NCI-H526 (cell line): ENCODE measurements at places on chromosomes 16 and 17.

DNA sequence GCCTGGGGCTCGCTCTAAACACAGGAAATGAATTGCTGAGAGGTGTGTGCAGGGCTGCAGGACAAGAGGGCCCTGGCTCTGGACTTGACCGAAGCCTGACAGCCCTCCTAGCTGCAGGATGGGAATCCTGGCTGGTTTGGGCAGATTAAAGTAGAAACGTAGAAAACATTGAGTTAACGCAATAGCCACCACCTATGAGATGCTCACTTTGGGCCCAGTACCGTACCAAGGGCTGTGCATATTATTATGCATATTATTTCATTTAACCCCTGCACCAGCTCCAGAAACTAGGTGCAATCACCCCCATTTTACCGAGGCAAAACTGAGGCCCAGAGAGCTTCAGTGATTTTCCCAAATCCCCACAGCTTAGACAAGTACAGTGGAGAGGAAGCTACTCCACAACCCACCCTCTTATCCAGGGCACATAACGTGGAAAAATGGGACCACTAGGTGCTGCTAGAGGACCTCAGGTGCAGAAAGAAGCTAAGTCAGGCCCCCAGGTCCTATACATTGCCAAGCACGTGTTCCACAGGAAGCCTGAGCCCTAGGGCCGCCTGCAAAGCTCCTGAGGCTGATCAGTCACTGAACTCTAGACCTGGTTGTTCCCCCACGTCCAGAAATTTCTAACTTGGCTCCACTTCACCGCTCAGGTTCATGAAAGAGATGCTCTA, 79.2 kb downstream of the MYH11 start:
- DNase-seq = peak; percentile 67

DNA sequence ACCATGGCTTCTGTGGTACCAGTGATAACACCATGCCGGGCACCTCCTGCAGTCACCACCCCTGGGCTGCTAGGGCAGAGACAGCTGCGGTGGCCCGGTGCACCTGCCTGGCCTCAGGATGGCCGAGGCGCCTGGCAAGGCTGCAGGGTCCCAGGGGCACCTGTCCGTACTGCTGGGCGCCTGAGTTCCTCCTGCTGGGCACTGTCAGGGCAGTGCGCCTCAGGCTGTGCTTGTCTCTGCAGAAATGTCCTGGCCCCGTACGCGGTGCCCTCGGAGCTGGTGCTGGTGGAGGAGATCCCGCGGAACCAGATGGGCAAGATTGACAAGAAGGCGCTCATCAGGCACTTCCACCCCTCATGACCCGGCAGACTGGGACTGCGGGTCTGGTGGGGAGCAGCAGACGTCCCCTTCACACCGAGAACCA, 17.7 kb upstream of the CDH15 start:
- DNase-seq = no peak

DNA sequence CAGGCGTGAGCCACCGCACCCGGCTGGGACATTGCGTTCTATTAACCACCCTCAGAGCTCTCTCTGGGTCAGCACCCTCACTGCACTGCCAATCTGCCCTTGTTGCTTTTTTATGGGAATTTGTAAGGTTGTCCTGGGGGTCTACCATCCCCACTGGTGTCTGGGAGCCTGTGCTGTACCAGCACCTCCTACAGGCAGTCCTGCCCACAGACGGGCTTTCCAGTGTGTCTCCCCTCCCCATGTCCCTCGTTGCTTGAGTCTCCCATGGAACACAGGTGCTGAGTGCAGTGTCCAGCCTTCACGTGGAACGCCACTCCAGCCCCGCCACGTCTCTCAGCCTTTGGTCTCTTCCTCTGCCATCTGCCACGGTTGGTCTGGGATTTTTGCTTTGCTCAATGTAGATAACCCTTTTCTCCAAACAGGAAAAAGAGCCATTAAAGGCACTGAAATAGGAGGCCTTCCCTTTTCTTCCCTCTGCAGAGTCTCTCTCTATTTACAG, 68.0 kb upstream of the CBX4 start:
- DNase-seq = no peak

DNA sequence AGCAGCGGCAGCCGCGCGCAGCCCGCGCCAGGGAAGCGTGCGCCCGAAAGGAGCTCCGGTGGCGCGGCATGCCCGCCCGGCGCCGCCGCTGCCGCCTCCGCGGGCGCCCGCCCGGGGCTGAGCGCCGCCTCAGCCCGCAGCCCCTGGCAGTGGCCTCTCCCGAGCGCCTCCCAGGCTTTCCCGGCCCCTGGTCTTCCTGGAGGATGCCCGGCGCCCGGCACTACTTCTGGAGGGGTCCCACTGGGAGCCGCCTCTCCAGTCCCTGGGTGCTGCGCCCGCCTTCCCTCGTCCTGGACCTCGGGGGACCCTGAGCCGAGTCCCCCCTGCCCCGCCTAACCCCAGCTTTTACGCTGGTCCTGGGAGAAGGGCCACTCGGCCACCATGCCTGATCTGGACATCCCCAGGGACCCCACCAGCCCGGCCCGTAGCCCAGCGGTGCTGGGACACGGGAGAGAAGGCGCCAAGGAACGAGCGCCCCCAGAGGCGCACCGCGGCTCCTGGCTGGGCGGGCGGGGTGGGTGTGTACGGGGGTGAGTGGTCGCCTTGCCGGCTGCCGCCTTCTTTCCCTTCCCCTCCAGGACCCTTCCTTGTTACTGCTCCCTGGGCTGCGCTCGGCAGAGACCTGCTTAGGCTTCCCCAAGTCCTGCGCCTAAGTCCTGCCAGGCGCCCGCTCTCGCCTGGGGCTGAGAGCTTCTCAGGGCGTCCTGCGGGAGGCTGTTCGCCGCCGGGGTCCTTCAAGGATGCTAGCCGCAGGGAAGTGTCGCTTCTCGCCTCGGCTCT, 704 bp downstream of the ASIC2 start:
- DNase-seq = no peak

DNA sequence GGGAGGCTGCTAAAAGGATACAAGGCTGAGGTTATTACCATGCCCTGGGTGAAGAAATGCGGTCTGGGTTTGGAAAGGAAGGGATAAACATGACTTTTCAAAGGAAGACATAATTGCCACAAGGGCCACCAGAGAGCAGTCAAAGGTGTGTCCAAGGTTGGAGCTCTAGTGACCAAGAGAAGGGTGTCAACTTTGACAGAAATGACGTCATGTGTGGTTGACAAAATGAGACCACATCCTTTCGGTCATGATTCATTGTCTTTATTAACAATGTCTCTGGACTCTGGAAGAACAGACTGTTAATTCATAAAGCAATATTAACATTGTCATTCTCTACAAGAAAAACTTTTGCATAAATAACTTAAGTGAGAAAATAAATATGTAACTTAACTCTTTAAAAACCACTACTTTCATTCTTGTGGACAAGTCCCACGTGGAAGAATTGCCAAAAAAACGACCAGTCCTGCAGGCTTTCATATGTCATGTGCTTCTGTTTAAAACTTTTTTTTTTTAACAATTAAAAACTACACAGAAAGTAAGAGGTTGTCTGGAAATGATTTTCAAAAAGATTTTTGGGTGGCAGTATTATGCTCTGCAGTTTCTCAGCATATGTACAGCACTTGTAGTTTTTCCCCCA, 5.0 kb downstream of the SOST start:
- DNase-seq = no peak

- no peak for DNase-seq
Observed at GRCh38 chr16:84986102-84986501, 25.2 kb downstream of the ZDHHC7 start.

DNA sequence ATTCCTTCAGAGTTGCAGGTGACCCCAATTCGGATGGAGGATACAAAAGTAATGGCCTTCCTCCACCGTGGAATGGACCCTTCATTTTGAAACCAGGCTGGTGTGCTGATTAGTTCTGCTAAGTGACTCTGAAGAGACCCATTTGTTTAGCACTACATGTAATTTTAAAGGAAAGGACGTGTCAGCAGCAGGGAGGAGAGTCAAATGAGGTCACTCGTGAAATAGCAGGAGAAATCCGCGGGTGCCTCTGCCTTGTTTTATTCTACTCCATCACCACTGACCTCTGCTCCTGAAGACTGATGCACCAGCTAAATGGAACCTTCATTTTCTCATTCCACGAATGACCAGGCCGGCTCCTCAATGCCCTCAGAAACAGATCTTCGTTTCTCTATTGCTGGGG, 589.2 kb downstream of the CDH11 start:
- DNase-seq = no peak

- DNase-seq = no peak
Observed at GRCh38 chr17:39927929-39928857, 661 bp downstream of the LRRC3C start.

- peak; percentile 87 for DNase-seq
Observed at GRCh38 chr17:56913353-56913866, 439 bp downstream of the TRIM25 start.

DNA sequence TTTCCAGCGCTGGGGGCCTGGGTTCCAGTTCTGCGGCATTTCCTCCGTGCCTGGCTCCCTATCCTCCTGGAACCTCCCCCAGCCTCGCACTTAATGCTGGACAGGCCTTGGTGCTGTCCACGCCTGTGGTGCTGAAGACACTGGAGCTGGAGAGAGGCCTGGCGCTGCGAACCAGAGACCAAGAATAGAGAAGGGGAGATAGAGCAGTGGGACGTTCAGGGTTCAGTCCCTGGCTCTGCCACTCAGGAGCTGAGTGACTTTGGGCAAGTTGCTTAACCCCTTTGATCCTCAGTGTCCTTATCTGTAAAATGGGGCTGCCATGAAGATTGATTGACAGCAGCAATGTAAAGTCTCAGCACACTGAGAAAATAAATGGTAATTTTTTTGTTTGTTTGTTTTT, 11.9 kb downstream of the SBK1 start:
- DNase-seq = no peak

- DNase-seq = no peak
Observed at GRCh38 chr17:36668824-36669223, 67.4 kb downstream of the MRM1 start.

GRCh38 chr16:53599548-53599947, 96.5 kb upstream of the AKTIP start:
- no peak for DNase-seq
